ENCODE measurements at places on chromosomes 7 and 10.
A peak's percentile ranks its signal among the peaks of the same experiment; 100 is the strongest.

DNA sequence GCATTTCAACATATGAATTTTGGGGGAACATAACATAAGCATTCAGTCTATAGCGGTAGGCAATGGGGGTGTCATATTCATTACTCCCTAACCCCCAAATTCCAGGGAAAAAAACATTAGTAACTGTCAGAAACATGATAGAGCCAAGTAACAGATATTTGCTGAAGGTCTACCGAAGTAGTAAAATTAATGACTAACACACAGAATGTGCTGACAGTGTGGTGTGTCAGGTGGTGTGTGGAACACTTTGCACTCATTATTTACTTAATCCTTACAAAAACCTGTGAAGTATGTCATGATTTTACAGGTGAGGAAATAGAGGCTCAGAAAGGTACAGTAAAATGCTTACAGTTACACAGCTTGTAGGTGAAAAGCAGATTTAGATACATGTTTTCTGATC is 85.4 kb upstream of the RHOBTB1 start:
- DNase-seq, result no peak

DNA sequence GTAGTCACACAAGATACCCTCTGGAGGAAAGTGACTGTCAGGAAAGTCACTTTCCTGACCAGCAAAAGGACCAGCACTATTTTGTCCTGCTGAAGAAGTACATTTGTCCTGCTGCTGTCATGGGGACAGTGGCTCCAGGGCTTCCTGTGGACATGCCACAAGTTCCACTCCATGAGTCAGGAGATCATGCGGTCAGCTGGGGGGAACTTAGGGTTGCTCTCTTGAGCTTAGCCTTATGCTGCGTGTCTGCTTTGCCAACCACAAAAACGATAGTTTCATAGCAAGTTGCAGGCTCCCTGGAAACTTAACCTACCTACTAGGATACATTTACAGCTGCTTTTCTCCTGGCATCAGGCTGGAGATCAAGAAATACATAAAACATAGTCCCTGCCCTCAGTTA is 19.8 kb upstream of the ALOX5 start:
- no peak for DNase-seq

GRCh38 chr10:93719901-93720300 is 17.5 kb upstream of the FRA10AC1 start:
- no peak for DNase-seq

GRCh38 chr10:72260976-72261783 is 12.5 kb upstream of the DDIT4 start:
- no peak for DNase-seq

DNA sequence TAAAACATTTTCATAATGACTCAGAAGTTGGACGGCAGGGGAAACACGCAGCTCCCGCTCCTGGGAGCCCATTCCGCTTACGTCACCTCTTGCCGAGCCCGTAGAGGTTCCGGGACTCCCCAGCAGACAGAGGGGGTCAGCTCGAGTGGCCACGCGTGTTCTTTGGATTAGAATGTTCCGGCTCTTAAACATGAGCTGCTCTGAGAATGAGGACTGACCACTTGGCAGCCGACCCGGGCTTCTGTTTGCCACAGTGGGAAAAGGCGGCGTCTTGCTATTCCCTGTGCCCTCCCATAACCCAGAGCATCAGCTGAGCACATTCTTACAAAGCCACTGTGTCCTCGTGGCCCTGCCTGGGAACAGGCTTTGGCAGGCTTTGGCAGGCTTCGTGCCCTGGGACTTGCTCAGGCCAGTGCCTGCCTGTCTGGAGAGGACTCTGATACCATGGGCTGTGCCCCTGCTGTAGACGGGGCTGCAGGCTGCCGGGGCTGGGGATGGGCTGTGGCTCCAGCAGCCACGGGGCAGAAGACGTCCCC is 40.1 kb downstream of the PFKP start:
- DNase-seq, result no peak

DNA sequence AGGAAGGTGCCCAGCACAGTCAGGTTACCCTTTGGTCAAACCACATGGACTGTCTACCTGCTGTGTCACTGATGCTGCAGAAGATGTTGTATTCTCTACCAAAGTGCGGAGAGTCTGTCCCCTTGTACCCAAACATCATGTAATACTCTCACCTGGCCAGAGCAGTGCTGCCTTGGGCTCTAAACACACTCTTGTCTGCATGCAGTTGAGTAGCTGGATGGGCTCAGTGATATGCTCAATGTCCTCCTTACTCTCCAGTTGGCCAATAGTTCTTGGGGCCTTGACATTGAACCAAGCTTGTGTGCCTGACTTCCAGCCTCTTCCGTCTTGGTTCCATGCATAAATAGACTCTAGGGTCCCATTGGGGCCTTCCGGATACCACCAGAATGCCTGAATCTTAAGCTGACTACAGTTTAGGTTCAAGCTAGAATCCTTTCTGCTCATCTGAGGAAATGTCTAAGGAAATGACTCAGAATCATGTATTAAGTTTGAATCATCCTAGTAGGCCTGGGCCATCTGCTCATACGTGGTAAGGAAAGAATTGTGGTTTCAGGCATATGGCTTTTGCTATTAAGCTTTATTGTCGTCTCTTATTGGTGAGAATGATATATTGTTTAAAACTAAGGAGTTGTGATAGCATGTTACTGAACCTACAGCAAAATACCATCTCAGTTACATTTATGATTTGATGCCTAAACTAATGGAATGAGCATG is 118.0 kb downstream of the OTUD1 start:
- peak; percentile 85 for DNase-seq

GRCh38 chr7:22551768-22552513 is 52.0 kb upstream of the STEAP1B start:
- no peak for DNase-seq

Data from fibroblast of skin of left quadriceps (primary cell).